Stimulated activated naive B cell treated with anti-CD40 and anti-IgM and Interleukin-4, amounts not matched to agents 10 μg/mL and 1 μg/mL and 100 μg/mL, for 72 hours (primary cell): ENCODE measurements at places on chromosomes 3 and 15.

DNA sequence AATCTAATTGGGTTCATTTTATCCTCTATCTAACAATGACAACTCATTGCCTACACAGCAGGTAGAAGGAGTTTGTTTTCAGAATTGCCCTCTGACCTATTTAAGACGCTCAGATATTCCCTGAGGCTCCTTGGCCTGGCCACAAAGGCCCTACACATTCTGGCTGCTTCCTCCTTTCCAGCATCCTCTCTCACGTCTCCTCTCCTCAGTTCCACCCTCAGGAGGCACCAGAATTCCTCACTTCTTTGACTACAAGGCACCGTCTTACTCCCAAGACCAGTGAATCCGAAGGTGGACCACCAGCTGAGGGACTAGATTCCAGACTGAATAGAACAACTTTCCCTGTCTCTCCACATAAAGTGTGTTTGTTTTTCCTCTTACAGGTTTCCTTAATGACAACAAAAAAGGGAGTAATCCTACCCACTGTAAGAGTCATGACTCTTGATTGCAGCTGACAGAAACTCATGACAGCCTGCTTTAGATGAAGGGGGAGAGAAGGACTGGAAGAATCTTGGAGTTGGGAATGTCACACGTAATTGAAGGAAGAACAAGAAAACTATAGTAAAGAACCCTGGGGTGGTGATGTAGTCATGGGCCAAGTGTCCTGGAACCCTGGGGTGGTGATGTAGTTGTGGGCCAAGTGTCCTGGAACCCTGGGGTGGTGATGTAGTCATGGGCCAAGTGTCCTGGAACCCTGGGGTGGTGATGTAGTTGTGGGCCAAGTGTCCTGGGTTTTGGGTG, 22.0 kb upstream of the MUC20 start:
- DNase-seq: no peak

DNA sequence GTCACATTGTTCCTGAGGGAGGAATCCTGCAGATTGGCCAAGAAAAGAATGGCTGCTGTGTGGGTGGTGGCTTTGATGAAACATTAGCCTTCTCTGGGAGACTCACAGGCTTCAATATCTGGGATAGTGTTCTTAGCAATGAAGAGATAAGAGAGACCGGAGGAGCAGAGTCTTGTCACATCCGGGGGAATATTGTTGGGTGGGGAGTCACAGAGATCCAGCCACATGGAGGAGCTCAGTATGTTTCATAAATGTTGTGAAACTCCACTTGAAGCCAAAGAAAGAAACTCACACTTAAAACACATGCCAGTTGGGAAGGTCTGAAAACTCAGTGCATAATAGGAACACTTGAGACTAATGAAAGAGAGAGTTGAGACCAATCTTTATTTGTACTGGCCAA, 6.1 kb downstream of the PTX3 start:
- no peak for DNase-seq

- no peak for DNase-seq
Observed at GRCh38 chr15:33766389-33766788, 201.9 kb upstream of the CHRM5 start.

DNA sequence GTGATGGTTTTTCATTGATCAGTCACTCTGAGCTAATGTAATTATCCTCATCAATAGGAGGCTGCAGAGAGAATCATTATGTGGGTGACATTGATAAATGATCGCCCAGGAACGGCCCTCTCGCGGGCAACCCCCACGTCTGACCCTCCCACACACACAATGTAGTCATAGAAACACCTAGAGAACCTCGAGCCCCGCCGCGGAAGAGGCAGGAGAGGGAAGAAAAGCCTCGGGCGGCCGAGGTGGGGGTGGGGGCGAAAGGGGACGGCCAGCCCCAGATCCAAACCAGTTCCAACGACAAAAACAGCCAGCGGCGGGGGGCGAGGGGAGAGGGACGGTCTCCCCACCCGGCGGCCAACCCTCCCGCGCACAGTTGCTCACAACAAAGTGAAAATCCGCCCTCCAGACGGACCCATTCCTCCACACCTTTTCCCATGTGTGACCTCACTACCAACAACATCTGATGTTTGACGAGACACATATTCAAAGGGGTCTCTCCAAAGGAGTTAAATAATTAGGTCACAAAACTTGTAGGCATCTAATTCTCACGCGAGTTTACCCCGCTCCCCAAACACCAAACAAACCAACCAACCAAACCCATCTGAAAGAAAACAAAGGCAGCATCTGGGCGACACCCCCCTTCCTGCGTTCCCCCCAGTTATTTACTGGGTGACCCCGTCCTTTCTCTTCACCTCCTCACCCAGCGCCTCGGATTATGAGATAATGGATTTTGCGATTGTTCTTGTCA, 213.0 kb downstream of the MEIS2 start:
- DNase-seq: no peak

DNA sequence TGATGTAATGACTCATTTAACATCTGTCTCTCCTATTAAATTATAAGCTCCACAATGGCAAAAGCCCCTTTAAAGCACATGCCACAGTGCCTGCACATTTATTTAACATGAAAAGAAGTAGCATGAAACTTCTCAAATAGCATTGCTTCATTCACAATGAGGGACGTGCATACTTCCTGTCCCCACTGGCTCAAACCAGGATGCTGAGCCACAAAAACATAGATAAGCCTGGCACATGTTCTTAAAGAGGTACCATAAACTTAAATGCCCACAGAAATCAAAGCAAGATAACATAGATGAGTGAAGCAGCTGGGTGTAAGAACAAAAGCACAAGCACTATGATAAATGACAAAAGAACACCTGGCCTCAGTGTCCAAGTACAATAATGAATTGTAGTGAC, 3.8 kb downstream of the TP53BP1 start:
- DNase-seq: no peak
